ENCODE measurements at places on chromosomes 11 and 22.

DNA sequence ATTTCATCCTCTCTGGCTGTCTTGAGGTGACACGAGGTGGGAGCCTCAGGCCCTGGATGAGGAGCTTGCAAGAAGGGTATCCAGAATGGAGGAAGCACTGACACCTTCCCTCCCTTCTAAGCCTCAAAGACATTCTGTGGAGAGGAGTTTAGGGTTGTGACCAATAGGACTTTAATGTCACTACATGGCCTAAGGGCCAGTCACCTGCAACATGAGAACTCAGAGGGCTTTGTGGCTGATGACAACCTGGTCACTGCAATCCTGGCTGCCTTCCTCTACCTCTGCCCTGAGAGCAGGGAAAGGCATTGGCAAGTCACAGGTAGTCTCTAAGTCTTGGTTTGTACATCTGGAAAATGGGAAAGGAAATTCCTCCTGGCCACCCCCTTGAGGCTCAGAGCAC is 33.7 kb downstream of the PISD start:
- no peak for DNase-seq

DNA sequence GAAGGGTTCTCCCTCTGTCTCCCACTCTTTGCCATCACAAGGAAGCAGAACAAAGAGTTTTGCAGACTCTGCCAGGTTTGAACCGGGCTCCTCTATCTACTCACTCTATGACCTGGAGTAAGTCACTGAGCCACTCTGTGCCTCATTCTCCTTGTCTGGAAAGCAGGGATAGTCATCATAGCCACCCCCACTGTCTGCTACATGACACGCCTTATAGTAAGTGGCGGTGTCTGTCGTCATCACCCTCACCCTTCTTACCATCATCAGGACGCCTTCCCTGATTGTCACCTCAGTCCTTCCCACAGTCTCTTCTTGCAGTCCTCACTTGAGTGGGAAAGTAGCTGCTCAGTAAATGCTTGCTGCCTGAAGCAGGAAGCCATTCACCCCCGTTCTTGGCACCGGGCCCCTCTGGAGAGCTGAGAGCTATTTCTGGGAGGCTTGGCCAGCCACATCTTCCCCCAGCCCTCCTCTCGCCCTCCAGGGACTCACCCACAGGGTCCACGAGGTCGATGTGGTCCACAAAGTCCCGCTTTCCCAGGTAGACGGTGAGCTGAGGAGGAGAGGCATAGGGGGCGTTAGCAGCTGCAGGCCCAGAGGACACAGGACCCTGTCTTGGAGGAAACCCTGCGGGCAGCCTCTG is 46.4 kb downstream of the TPBGL start:
- DNase-seq = no peak

GRCh38 chr11:2249189-2249916 is 21.0 kb downstream of the ASCL2 start:
- DNase-seq = no peak

DNA sequence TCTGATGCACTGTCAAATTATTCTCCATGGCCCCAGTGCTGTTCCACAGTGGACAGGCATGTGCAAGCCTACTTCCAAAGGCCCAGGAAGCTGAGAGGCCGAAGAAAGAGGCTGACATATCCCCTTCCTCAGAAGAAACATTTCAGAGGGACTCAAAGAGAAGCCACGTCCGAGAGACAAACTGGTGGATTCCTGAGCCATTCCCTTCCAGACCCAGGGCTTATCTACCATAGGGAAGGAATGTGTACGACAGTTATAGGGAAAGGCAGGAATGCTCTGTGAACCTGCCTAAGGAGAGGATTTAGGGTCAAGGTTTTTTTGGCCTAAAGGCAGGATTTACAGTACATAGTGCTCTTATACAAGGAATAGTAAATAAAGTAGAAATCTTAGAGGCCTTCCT is 46.9 kb upstream of the TSKU start:
- no peak for DNase-seq

DNA sequence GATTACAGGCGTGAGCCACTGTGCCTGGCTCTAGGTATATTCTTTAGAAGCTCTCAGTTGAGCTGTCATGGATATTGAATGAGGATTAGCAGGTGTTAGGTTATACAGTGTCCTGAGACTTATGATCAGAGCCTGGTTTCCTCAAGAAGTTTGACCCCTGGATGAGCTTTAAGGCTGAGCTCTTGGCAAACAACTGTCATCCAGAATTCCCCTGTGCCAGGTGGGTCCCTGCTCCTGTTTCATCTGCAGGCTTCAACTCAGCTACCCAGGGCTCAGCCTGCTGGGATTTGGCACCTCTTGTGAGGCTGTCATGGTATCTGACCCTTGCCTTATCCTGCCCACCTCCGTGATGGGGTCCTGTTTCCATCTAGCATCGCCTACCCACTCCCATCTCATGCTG is 24.3 kb downstream of the SERPINH1 start:
- DNase-seq = no peak

DNA sequence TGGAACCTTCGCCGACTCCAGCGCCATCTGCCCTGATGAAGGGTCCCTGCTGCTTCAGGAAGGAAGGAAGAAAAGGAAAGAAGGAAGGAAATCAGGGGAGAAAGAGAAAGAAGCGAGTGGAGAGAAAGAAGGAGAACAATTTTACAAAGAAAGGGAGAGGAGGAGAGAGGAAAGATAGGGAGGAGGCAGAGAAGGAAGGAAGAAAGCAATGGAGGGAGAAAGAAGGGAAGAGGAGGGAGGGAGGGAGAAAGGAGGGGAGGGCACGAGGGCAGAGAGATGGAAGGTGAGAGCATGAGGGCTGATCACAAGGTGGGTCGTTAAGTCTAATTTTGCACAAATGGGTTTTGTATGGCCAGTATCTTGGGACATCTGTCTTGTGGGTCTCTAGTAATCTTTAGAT is 39.2 kb downstream of the PARVA start:
- no peak for DNase-seq

GRCh38 chr22:24247564-24248344 is 2.9 kb upstream of the GGT5 start:
- no peak for DNase-seq
